Fibroblast of the aortic adventitia (primary cell): ENCODE measurements at places on chromosomes 7 and 10.
A peak's percentile ranks its signal among the peaks of the same experiment; 100 is the strongest.

GRCh38 chr10:89836840-89837164 is 135.4 kb downstream of the KIF20B start:
- DNase-seq, result no peak

- DNase-seq, result no peak
Observed at GRCh38 chr7:93142127-93142526, 6.1 kb downstream of the SAMD9L start.

- no peak for DNase-seq
Observed at GRCh38 chr7:76050545-76050944, 2.6 kb downstream of the MDH2 start.

DNA sequence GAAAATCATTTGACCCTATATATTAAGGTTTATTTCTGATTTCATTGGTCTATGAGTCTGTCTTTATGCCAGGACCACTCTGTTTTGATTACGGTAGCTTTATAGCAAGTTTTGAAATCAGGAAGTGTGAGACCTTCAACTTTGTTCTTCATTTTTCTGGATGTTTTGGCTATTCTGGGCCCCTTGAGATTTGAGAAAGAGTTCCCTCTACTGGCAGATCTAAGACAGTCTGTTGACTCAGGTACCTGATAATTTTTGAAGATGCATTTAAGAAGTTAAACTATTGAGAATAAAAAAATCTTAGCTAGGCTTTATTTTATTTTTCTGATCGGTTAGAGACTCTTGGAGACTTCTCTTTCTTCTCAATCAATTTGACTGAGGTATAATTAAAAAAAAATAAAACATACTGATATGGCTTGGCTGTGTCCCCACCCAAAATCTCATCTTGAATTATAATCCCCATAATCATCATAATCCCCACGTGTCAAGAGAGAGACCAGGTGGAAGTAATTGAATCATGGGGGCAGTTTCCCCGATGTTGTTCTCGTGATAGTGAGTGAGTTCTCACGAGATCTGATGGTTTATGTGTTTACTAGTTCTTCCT is 209.2 kb downstream of the SNX10 start:
- peak; percentile 17 for DNase-seq

DNA sequence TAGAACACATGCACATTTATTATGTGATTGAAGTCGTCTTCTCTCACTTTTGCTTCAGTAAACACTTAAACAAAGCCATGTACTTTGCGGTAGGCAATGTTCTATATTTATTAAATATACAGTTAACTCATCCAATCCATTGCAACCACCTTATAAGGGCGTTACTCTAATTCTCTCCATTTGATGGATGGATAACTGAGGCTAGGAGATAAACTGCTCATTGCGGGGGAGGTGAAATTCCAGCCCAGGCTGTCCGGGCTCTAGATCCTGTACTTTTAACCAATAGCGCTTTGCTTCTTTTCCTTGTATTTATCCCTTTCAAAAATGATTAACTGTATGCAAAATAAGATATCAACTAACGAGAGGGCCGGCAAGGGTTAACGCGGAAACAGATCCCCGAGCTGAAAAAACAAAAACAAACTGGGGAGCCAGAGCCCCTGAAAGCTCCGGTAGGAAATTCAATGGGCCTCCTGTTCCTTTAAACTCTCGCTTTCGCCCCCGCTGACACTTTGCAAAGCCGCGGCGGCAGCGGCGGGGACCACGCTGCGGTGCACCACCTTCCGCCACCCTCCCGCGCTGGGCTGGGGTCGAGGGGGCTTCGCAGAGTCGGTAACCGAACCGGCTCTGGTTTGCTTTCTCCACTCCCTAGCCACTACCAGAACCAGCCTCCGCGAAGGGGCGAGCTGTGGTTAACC is 1.0 kb upstream of the PLXDC2 start:
- no peak for DNase-seq

DNA sequence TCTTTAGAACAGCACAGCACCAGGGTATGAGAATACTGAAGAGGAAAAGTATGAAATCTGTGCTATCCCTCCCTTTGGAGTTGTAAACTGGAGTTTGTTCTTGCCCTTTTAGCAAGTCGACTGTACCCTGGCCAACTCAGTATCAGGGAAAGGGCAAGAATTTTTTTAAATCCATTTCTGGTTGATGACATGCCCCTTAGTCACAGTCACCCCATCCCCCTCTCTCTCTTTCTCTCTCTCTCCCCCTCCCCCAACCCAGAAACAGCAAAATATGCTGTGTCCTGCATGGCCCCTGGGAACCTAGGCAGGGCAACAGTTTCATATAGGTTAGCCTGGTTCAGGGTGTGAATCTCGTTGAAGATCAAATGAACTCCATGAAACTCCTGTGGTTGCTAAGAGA is 177.7 kb upstream of the ADO start:
- DNase-seq, result peak; percentile 53
